ENCODE measurements at places on chromosomes 5 and 9.

DNA sequence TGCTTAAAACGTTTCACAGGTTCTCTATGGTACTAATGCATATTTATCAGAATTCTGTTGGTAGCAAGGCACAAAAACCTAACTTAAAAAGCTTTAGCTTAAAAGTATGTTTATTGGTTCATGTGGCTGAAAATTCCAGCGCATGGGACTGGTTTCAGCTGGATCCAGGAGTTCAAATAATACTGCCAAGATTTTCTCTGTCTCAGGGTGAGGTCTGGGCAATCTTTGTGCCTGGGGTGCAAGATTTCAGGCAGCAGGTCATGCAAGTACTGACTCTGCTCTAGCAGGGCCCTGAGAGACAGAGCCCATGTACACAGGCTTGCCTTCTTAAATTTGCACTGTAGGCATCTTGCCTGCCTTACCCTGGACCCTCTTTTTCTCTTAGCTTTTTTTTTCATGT is 134.2 kb upstream of the GAS1 start:
- no peak for DNase-seq

GRCh38 chr5:123527190-123527589 is 15.2 kb downstream of the CSNK1G3 start:
- no peak for DNase-seq

DNA sequence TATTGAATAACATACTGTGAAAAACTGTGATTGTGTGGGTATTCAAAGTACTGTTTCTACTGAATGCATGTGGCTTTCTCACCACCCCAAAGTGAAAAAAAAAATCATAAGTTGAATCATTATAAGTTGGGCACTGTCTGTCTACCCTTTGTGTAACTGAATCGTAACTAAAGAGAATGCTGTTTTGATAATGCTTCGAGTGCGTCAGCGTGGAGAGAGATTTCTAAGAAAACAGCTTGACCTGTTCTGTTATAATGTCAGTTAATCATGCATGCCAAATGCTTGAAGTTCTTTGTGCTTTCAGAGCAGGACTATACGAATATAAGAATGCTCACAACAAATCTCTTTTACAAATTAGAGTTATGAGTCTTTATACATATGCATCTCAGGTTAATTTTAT is 148.8 kb upstream of the SGCD start:
- DNase-seq: no peak

DNA sequence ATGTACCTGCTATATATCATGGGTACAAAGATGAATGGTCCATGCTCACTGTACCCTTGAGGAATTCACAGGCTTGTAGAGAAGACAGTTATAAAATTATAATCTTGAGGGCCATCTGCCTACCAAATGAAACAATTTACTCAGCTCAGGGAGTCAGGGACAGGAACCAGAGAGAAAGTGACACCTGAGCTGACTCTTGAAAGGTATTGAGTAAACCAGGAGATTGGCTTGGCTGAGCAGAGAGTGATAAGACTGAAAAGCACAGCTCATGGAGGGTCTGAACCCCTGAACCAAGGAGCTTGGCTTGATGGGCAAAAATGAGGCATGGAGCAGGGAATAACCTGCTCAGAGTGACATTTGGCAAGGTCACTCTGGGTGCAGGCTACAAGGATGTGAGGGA is 147.3 kb downstream of the FAM114A2 start:
- no peak for DNase-seq

- DNase-seq: no peak
These were observed 125.4 kb upstream of the ADAMTS16 start for GRCh38 chr5:5014586-5015235.

DNA sequence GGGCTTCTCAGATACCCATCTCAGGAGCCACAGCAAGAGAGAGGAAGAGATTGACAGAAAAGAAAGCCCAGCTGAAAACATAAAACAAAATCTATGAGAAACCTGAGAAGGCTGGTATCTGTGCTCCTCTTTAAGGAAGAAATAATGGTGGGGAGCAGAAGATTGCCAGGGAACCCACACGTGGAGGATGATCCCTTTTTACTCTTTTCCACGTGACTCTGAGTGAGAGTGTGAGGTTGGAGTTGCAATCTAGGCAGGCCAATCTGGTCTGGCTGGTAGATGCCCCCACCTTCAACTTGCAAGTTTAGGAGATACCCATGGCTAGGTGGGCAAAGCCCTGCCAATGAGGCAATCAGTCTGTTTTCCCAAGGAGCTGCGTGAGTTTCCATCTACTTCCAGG is 202.3 kb downstream of the TENT4A start:
- DNase-seq: no peak

GRCh38 chr5:72452515-72453245 is 54.5 kb downstream of the ZNF366 start:
- no peak for DNase-seq
